ENCODE measurements at places on chromosomes 5 and 9.

GRCh38 chr5:10607023-10607665, 43.3 kb downstream of the ANKRD33B start:
- DNase-seq: no peak

DNA sequence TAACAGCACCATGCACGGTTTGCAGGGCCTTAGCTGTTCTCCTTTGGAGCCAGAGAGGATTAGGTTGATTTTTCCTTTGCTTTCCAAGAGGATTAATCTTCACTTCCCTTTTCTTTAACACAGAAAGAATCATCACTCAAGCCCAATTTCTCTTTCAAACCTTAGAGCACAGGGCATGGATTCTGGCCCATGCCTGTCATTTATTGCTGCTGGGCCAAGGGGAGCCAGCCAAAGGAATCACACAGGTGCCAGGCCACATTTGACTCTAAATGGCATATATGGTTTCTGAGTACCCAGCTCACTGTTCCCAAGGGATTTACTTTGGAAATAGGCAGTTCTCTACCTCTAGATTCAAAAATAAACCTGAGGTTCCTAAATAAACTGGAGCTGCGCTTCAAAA, 58.3 kb downstream of the FBXL7 start:
- DNase-seq: no peak

DNA sequence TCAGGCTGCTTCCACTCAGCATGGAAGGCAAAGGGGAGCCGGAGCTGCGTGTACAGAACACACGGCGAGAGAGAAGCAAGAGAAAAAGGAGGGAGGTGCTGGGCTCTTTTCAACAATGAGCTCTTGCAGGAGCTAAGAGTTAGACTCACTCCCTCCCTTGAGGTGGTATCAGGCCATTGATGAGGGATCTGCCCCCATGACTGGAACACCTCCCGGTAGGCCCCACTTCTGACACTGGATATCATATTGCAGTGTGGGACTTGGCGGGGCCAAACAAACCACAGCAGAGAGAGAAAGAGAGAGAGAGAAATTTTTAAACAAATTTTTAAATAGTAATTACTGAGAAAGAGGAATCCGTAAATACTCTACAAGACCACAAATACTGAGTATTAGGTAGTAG, 182.2 kb downstream of the TRIO start:
- DNase-seq: no peak

DNA sequence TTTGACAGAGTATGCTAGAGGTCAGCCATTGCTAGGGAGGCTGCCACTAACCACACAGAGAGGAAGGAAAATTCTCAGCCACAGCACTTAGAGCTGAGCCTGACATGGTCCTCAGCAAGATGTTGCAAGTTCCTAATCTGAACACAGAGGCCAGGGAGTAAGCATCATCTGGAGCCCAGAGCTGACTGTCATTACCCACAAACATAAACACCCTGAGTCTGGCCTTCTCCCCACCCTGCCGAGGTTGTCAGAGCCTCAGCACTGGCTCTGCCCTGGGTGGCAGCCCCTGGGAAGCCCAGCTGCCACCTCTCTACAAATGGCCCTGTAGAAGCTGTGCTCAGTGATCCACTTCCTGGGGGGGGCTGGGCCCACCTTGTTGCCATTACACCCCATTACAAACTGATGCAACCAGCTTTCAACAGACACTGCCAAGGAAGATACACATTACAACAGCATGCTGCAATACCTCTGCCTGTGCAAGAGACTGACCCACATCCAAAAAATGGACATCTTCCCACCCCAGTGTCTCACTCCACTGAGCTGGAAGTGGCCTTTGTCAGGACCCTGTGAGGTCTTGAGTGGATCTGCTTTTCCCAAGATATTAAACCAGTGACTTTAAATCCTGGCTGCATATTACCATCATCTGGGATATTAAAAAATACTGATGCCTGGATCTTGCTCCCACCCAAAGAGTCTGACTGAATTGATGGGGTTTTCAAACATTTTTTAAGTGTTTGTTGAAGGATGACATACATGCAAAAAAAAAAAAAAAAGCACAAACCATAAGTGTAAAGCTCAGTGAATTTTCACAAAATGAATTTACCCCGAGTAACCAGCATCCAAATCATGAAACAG, 33.0 kb downstream of the IRF1 start:
- DNase-seq: peak; percentile 55

GRCh38 chr5:54001976-54002775, 308.2 kb downstream of the ARL15 start:
- no peak for DNase-seq

- DNase-seq: no peak
Observed at GRCh38 chr9:133635098-133635497, 1.1 kb upstream of the DBH start.

Measured in HFFc6 (cell line).